Thymus (tissue), 14 donors: ENCODE measurements at places on chromosomes 16 and 17.

- DNase-seq, result no peak
These were observed 168.9 kb upstream of the CIBAR2 start for GRCh38 chr16:85281181-85281580.

- no peak for DNase-seq
These were observed 22.0 kb downstream of the MYO19 start for GRCh38 chr17:36512641-36513040.

DNA sequence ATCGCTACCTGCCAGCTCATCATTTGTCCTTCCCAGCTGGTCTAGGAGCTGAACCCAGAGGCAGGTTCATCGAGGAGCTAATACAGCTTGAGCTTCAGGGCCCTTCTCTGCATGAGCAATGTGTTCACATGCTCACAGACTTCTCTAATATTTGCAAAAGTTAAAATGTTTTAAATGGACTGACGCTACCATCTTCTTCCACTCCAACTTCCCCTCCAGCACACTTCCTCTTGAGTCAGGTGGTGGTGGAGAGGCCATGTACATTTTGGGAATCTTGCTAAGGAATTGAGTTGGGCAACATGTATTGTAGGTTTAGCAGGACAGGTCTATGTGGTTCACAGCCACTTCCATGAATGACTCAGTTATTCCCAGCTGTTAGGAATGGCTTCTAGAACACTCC is 21.6 kb upstream of the RHOT1 start:
- no peak for DNase-seq

GRCh38 chr16:53898993-53899392 is 195.0 kb downstream of the FTO start:
- no peak for DNase-seq

GRCh38 chr16:19810817-19811731 is 73.6 kb downstream of the GPRC5B start:
- no peak for DNase-seq

GRCh38 chr16:28821874-28822519 is 802 bp upstream of the ATXN2L start:
- DNase-seq, result no peak

DNA sequence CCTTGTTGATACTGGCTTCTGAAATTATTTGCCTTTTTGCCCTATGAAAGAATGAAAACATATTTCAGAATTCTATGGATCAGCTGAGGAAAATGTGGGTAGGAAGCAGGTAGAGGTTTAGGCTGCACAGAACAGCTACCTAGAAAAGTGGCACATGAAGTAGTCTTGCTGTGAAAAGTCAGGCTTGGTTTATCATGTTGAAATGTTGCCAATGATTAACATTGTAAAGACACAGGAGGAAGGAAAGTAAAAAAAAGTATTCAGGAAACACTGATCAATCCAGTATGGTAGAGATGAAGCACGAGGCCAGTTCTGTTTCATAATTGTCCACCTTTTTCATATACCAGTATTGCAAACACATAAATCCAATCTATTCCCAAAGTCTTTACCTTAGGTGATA is 29.9 kb downstream of the ABCA6 start:
- DNase-seq, result no peak

- no peak for DNase-seq
These were observed 53.6 kb upstream of the CDC42EP4 start for GRCh38 chr17:73365301-73365874.

DNA sequence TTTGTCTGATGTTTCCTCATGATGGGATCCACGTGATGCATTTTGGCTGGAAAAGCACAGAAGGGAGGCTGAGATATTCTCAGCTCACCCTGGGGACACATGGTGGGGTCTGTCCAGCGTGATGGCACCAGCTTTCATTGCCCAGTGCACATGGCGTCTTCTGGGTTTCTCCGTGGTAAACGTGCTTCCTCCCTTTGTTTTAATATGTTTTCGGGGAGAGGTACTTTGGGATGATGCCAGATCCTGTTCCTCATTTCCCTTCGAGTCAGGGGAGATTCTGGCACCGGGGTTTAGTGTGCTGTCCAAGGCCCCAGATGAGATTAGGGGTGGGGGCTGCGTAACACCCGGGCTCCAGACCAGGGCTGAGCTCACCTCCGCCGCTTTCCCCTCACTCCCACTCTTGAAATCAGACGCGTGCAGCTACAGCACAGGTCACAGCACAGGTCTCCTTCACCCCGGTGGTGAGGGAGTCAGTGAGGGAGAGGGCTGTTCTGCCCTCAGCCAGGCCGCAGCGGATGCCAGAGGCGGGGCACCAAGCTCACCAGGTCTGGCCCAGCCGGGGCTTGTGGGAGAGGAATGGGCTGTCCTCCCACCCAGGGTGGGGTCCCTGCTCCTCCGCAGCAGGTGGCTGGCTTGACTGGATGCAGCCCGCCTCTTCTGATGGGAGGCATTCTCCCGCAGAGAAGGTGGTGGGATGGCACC is 33.9 kb downstream of the COX4I1 start:
- DNase-seq, result no peak

GRCh38 chr17:20008242-20009051 is 712 bp upstream of the SPECC1 start:
- DNase-seq, result no peak

- DNase-seq, result no peak
These were observed 41.5 kb downstream of the CUEDC1 start for GRCh38 chr17:57913575-57914272.

- DNase-seq, result no peak
These were observed 51.0 kb downstream of the VAC14 start for GRCh38 chr16:70749681-70750601.
